Neural crest cell (in vitro differentiated cells): ENCODE measurements at places on chromosomes 5 and 9. TPM values are rescaled to one million over a fixed set of nuclear protein-coding genes. Genes with fewer than 3 reads are reported as not detected.

The TCF7 gene
- 18.0 and 19.3 TPM in 2 replicates for total RNA-seq

The NMUR2 gene
- total RNA-seq: 0.23 TPM in 1 of 2 replicates, not detected in the other

The ZNF782 gene
- total RNA-seq: 7.9 and 8.7 TPM in 2 replicates

The S1PR3 gene
- total RNA-seq: 7.5 and 7.9 TPM in 2 replicates

The IFNA8 gene
- not detected in 2 replicates for total RNA-seq

The NPDC1 gene
- 54.7 and 61.1 TPM in 2 replicates for total RNA-seq

The PCDHB9 gene
- total RNA-seq: 5.5 and 7.0 TPM in 2 replicates

The NUTM2G gene
- not detected in 2 replicates for total RNA-seq

The SPAAR gene
- not detected in 2 replicates for total RNA-seq

The CPEB4 gene
- total RNA-seq: 11.0 and 11.3 TPM in 2 replicates

GRCh38 chr5:157286761-157287211 is 20.9 kb downstream of the CYFIP2 start:
- DNase-seq: no peak

- DNase-seq: no peak
Observed at GRCh38 chr5:115487168-115487567, 57.4 kb downstream of the FEM1C start.

GRCh38 chr5:162068412-162068811 is 839 bp downstream of the GABRG2 start:
- peak; percentile 68 for DNase-seq

DNA sequence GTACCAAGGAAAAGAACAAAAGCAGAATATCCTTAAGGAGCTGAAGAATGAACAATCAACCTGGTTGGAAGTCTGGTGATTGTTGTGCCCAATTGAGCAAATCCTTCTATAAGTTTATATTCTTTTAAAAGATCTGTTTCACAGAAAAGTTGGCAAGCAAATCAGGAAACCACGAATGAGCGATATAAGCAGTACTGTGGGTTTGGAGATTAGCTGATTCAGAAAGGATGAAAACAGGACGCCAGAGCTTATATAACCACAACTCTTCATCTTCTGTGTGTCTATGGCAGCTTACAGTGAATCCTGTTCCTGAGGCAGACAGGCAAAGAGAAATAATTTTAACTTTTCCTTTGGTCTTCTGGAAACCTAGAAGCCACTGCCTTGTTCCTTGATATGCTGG is 61.7 kb downstream of the SLC38A9 start:
- DNase-seq: no peak

DNA sequence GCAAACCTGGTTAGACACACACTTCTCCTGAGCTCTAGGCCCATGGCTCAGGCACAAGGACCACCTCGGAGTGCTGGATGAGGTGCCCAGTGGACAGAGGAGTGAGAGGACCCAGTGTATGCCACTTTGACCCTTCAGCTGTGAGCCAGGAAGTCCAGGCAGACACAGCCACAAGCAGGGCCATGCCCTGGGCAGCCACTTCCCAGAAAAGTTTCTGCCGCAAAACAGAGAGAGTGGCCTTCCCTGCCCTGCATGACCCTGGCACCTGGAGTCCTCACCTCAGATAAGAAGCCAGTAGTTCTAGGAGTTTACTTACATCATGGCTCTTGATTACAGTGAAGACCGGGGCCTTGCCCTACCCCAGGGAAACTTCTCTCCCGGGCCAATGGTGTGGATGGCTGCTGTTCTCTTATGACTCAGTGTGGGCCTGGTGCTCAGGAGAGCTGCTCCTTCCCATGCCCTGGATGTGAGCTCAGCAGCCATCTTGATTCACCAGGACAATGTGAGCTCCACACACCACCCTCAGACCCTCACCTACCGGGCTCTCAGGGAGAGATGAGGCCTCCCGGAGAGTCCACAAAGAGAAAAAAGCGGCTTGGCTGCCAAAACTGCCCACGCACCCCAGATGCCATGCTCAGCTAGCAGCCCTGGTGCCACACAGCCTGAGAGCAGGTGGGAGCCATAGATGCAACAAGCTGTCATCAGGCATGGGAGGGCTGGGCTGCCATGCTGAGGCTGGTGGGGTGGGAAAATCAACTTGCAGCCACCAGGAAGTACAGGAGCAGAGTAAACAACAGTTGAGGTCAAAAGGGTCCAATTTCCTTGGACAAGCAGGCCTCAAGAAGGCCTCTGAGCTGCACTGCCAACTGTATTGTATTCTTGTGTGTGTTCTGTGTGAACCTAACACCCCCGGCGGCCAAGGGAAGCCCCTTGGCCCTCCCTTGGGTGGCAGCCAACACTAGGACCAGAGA is 11.7 kb upstream of the IRF1 start:
- no peak for DNase-seq

GRCh38 chr9:132997591-132997990 is 19.1 kb downstream of the GFI1B start:
- DNase-seq: no peak

GRCh38 chr5:119470851-119471451 is 18.7 kb downstream of the HSD17B4 start:
- no peak for DNase-seq

DNA sequence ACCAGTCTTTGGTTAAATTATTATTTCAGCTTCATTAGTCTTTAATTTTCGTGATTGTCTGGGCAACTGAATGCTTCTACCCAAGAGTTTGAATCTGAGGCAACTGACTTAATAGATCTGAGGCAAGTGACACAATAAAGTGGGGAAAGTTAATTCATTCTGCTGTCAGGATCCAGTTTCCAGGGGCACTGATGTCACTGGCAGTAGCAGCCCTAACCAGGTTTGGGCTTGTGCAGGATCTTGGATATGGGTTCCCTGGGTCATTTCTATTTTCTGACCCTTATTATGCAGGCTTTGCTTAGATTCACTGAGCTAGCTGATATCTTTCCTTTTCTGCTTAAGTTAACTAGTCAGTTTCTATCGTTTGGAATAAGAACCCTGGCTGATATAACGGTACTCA is 9.6 kb downstream of the SREK1IP1 start:
- no peak for DNase-seq

GRCh38 chr5:90767710-90768109 is 209.1 kb downstream of the ADGRV1 start:
- DNase-seq: no peak

GRCh38 chr5:174937201-174938123 is 213.1 kb downstream of the MSX2 start:
- DNase-seq: no peak

DNA sequence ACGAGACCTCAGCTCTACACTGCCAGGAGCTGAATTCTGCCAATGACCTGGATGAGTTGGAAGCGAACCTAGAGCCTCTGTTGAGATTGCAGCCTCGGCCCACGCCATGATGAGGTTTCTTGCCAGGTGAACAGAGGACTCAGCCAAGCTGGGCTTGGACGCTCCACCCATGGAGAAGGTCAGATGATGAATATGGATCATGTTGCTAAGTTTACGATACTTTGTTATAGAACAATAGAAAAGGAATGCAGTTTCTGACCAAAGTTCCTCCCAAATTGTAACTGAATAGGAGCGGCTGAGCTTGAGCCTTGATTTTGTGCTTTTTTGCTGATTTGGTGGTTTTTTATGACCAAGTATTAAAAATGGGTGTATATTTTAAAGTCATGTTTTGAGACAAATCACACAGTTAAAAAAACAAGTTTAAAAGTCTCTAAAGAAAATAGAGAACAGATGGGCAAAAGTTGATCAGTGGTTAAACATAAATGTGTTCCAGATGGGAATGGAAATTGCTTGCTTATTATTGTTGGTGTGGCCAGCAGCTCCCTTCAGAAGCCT is 32.9 kb downstream of the ROPN1L start:
- DNase-seq: no peak

DNA sequence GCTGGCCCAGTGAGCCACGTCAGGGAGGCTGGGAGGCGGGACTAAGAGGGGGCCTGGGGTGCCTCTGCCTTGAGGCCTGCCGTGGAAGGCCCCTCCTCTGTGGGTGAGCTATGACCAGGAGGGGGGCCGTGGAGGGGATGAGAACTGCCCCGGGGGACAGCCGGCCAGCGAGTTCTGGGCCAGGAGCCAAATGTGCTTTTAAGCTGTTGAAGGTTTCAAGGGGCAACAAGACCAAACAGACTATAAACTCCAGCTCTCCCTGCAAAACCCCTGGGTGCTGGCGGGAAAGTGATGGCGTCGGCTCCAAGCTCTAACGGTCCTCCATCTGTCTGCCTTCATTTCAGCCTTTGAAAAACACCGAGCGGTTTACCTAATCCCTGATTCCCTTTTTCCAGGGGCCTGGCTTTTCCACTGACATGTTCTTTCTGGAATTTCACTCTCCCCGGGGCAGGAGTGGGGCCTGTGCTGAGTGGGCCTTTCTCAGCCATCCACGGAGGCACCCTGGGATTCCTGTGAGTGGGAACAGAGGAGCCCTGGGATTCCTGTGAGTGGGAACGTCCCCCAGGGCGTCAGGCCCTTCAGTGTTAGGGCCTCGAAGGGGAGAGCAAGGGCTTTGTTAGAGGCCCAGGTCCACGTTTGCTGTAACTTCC is 65.6 kb downstream of the COL5A1 start:
- DNase-seq: no peak

GRCh38 chr9:101337237-101337636 is 47.6 kb downstream of the BAAT start:
- no peak for DNase-seq

- DNase-seq: peak; percentile 9
Observed at GRCh38 chr5:148826739-148827070, 294 bp downstream of the ADRB2 start.

DNA sequence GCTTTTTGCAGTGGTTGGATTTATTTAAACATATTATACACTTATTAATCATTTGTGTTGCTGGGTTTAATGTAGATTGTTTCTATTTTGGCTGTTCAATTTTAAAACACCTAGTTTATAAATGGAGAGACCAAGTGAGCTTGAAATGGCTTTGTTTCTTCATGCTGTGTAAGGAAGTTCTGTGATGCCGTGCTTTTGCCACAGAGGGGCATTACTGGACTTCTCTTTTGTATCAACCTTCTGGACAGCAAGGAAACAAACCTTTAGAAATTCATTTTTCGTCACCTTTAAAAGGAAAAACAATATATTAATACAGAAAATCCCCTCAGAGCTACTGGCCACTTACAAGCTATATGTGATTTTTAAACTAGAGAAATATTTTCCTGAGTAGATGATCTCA is 81.9 kb downstream of the DMRTA1 start:
- no peak for DNase-seq

GRCh38 chr9:12923468-12924009 is 148.7 kb downstream of the LURAP1L start:
- DNase-seq: no peak

- no peak for DNase-seq
Observed at GRCh38 chr5:103224894-103225246, 33.7 kb upstream of the MACIR start.

DNA sequence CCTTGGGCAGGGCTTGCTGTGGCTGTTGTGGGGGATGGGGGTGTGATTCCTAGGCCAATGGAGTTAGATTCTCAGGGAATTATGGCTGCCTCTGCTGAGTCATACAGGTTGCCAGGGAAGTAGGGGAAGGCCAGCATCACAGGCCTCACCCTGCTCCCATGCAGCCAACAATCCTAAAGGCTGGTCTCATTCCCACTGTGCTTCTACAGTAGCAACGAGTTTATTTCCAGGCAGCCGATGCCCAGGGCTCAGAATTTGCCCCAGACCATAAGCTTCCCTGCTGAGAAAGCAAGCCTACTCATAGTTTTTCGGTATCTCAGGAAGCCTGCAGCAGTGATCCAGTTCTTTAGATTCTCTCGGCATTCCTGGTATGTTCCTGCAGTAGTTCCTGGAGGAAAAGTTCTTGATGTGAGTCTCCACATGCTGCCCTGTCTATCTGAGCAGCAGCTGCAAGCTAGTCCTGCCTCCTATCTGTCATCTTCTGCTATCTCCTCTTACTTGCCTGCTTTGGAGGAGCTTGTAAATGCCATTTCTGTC is 59.3 kb upstream of the SELENOP start:
- DNase-seq: no peak

- no peak for DNase-seq
Observed at GRCh38 chr9:113456235-113456634, 7.3 kb upstream of the RGS3 start.

- peak; percentile 96 for DNase-seq
Observed at GRCh38 chr5:168268949-168269936, 22.2 kb upstream of the WWC1 start.

DNA sequence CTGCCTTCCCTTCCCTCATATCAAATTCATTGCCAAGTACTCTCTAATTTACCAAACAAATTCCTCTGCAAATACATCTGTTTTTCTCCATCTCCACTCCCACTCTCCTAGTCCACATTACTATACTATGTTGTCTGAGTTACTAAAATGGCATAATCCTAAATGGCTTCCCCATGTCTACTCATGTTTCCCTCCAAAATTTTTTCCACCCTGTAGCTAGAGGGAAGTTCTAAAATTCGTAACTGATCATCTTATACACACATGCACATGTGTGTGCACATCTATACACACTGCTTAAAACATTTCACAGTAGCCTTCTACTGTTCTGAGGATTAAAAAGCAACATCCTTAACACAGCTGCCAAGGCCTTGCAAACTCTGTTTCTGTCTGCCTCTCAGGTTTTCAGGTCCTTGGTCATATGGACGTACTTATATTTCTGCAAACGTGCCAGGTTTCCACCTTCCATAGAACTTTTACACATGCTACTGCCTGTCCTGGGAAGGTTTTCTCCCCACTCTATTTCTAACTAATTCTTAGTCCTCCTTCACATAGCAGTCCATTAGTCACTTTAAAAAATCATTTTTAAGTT is 140.6 kb downstream of the LURAP1L start:
- DNase-seq: no peak

DNA sequence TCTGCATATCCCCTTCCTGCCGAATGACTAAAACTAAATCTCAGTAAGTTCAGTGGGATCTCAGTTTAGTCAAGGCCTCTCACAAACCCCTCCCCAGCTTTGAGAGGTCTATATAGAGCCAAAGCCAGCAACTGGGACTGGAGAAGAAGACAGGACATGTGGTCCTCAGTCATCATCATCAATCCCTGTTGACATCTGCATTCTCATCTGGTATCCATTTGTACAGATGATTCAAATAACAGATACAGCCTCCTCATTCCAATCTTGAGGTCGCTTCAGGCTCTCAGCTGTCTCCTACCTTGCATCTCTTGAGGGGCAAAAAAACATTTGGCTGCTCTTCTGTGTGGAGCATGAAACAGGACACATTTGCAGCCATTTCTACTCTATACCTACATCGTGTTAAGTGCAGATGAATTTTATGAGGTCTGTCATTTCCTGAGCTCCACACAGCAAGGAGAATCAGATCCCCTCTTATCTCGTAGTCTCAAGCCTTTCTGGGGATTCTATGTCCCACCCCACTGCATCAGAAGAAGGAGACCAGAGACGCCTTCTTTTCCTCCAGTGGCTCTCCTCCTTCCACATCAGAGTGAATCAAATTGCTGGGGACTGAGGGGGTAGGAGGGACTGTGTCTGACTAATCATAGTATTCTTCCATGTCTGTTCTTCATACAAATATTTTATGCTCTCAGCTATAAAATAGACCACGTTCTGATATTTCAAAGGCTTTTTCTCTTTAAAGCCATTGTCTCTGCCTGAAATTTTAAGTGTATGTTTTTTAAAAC is 4.7 kb upstream of the RECK start:
- no peak for DNase-seq
